ENCODE measurements at places on chromosomes 1 and 21. TPM values are rescaled to one million over a fixed set of nuclear protein-coding genes. Genes with fewer than 3 reads are reported as not detected.

Gene F5
- 0.13 TPM for total RNA-seq

Gene CAMK1G
- total RNA-seq = not detected

Gene ABCA4
- total RNA-seq = 2.4 TPM

Gene BTBD8
- 3.1 TPM for total RNA-seq

Gene LCE3D
- not detected for total RNA-seq

Gene CASQ2
- not detected for total RNA-seq

Gene TMEM201
- 5.9 TPM for total RNA-seq
